ENCODE measurements at places on chromosomes 6 and 20.
A peak's percentile ranks its signal among the peaks of the same experiment; 100 is the strongest.

DNA sequence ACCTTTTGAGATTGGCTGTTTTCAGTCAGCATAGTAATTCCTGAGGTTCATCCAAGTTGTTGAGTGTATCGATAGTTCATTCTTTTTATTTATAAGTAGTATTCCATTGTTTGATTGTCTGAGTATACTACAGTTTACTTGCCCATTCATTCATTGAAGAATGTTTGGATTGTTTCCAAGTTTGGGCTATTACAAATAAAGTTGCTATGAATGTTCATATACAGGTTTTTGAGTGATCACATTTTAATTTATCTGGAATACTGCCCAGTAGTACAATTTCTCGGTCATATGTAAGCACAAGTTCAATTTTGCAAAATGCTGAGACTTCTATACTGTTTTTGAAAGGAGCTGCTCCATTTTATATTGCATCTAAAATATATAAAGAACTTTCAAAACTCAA, 14.2 kb upstream of the EPHA7 start:
- no peak for ATAC-seq

DNA sequence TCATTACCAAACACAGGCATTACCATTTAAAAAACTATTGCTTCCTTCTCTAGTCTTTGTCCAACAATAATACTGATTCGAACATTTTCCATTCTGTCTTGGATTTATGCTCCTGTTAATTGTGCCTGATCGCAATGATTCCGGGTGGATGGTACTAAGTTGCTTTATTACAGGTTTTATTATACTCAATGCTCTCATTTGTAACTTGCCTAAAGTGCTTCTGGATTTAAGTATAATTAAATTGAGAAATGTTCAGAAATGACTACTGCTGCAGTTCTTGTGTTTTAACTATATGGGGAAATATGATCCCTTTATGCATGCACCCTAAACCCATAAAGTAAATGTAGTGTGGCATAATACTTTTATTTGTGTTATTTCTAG, 7.2 kb downstream of the TFAP2A start:
- ATAC-seq = no peak

DNA sequence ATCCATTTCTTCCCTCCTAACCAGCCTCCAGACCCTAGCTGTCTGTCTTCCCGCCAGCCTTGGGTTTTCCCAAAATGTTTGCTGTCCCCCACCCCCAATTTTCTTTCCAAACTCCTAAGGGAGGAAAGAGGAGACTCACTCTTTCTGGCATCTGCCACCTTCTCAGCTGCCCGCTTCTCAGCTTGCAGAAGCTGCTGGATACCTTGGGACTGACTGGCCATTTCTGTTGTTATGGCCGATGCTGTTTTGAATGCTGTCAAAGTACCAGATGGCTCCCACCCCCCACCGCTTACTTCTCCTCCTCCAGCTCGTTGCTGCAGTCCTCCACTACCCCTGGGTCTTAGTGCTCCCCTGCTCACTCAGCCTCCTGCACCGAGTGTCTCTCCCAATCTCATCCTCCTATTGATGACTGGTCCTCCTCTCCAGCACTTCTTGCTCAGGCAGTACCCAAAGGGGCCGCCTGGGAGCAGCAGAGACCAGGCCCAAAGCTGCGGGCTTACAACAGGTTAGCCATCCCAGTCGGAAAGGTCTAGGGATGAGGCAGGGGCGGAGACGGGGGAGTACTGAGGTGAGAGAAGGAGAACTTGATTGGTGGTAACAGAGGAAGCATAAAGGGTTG, at the start of gene ATP6V1G2:
ATP6V1G2 (minus strand) TSS at position 270 of the 619 bp plus-strand sequence; CDS start at position 221, 49 bp downstream.
- ATAC-seq = peak; percentile 69

- ATAC-seq = no peak
These were observed 359.4 kb downstream of the EPHA7 start for GRCh38 chr6:93059911-93060310.

- ATAC-seq = no peak
These were observed 888.8 kb downstream of the QKI start for GRCh38 chr6:164303102-164303964.

- no peak for ATAC-seq
These were observed 58.7 kb upstream of the ARMC2 start for GRCh38 chr6:108789475-108789874.

DNA sequence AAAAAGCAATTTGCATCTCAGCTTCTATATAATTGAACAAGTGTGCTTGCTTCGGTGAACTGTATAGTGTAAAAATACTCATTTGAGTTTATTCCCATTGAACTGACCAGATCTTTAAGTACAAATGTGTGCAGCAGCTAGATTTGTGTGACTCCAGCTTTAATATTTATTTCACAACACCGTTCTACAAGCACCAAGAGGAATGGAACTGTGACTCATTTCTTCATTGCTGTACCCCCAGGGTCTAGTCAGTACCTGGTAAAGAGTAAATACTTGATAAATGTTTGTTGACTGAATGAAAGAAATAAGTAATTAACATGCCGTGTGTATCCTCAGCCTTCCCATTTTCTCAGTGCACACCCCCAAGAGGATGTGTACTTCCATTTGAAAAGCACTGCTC, 464.8 kb downstream of the CBLN4 start:
- no peak for ATAC-seq

- no peak for ATAC-seq
These were observed 101.9 kb downstream of the EPB41L2 start for GRCh38 chr6:130961148-130961547.

- ATAC-seq = no peak
These were observed 155.9 kb downstream of the MYLK4 start for GRCh38 chr6:2594868-2595267.

DNA sequence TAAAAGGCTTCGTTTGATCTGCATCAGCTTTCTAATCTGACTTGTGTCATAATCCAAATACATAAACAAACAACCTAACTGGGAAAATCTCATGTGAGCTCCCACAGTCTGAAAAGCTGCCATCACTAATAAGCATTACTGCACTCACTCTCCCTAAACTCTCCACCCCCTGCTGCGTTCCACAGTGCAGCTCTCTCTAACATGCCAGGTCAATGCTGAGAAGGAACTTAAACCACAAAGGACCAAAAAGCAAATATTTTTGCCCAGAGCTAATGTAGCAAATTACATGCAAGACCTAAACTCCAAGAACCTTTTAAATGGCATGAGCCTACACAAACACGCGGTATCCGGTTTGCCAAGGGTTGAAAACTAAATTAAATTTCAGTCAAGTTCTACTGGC, 542.3 kb upstream of the JARID2 start:
- no peak for ATAC-seq

DNA sequence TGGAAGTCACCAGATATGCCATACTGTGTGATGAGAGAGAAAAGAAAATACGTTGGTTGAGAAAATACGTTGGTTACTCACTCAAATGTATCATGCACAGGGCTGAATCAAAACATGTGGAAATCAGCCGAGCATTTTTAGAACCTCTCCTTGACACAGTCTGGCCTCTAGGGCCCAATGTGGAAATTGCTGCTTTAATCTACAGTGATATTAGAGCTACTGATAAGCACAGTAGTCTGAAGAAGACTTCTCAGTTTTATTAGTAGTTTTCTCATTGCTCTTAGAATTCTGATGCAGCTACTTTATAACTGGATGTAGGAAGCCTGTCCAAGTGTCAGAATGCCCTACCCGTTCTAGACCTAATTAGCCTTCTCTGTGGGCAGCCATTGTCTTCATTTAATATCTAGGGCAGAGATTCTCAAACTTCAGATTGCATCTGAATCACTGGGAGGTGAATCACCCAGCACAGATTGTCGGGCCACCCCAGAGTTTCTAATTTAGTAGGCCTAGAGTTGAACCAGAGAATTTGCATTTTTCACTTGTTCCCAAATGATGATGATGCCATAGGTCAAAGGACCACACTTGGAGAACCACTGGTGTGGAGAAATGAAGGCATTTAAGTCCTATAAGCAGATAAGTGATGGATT, 229.1 kb downstream of the PLCB1 start:
- peak; percentile 97 for ATAC-seq

- no peak for ATAC-seq
These were observed 24.4 kb downstream of the ANGPT4 start for GRCh38 chr20:891706-892080.

DNA sequence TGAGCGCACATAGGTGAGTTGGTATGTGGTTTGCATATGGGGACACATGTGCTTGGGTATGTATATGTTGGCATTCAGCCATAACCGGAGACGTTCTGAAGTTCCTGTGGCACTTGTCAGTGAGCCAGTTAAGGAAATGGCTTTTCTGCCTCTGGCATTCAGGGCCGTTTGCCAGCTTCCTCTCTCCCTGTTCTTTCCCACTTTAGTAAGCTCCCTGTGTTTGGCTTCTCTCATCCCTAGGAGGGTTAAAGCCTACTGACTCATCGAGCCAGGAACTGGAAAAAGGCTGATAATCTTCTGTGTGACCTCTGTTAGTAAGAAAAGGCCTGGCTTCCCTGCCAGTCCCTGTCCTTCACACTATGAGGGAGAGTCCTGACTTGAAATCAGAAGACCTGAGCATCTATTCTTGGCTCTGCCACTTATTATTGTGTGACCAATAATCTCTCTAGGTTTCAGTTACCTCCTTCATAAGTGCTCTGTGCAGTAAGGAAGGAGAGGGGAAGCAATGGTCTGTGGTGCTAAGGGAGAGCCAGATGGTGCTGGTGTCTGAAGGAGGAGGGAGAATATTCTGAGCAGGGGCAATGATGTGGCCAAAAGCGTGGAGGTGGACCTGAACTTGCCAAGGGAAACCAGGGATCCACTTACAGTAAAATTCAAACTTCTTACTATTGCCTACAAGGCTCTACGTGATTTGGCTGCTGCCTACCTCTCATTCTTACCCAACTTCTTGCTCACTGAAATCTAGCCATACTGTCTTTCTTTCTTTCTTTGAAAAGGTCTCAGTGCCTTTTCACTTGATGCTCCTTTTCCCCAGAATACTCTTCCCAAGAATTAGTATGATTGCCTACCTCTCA, 31.4 kb downstream of the ACSS2 start:
- ATAC-seq = no peak

- ATAC-seq = no peak
These were observed 168.2 kb downstream of the AKAP7 start for GRCh38 chr6:131303338-131303930.

GRCh38 chr6:36759148-36759759, 61.6 kb downstream of the RAB44 start:
- ATAC-seq = peak; percentile 33

DNA sequence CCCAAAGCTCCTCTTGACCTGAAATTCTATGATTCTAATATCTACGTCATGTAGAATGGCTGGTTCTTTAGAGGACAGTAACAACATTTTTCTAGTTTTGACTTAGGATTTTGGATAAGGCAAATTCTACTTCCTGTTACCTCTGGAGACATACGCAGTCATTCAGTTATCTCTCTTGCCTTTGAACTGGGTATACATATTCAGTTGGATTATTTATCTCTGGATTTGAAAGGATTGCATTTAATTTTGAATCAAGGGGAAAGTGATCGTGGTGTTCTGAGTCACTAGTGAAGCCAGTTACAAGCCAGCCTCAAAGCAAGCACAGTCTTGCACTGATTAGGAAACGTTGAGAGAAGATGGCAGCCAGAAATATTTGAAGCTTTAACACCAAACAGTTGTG, 35.3 kb upstream of the BCAS1 start:
- ATAC-seq = no peak

GRCh38 chr6:95576218-95576997, 927 bp upstream of the MANEA start:
- ATAC-seq = peak; percentile 27

- ATAC-seq = no peak
These were observed 72.3 kb upstream of the CD2AP start for GRCh38 chr6:47405273-47405672.

DNA sequence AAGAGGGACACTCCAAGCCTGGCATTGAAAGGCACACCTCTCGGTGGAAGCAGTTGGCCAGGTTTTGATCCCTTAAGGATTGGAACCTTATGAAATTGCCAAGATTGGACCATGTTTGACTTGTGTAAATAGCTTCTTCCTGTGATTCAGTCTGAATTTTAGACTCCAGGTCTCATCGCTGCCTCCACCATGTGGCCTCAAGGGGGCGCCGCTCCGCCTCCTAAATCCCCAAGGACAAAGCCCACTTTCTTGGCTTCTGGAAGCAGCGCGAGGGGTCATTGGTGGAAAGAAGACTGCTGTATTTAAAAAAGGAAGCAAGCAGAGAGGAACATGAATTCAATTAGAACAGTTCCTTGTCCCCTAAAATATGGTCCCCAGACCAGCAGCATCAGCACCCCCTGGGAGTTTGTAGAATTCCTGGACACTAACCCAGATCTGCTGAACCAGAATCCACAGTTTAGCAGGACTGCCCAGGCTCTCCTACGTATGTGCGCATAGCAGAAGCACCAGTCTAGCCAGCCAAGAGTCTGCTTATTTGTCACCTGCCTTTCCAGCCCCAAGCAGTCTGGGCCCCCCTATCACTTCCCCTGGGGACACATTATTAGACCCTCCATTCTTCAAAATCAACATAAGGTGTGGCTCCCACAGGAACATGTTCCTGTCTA, 108.5 kb downstream of the LY86 start:
- no peak for ATAC-seq

GRCh38 chr6:108568551-108569305, 8.0 kb downstream of the FOXO3 start:
- ATAC-seq = no peak

DNA sequence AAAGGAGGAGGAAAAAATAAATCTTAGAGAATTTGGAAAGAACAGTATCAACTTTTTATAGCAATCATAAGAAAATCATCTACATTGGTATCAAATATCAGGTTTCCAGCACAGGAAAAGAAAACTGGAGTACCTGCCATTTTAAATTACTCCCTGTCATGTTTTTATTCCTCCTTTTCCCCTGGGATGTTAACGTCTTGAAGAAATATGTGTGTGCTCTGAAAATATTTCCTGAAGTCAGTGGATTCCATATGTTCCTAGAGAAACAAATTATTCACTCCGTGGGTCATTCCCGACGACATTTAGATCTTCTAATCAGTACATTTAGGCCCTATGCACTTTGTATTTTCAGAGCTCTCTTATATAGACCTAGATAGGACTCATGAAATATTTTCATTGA, 42.0 kb upstream of the RSPO3 start:
- ATAC-seq = no peak

GRCh38 chr20:21074605-21075336, 31.4 kb downstream of the LINC00237 start:
- peak; percentile 79 for ATAC-seq

DNA sequence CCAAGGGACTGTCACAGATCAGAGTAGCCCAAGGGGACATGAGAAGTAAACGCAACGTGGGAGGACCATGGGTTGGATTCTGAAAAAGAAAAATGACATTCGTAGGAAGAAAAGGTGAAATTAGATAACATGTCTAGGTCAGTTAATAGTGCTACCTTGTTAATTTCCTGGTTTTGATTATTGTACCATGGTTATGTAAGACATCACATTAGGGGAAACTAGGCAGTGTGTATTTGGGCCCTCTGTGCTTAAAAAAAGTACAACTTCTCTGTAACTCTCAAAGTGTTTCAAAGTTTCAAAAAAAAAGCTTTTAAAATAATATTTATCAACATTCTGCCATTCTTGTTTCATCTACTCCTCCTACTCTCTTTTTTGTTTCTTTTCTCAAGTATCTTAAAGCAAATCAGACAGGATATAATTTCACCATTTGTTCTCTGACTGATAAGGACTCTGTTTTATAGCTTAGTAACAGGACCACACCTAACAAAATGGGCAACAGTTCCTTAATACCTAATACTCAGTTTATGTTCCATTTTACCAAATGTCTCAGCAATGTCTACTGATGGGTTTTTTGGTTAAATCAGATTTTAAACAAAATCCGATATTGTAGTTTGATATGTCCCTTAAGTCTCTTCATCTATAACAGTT, 97.1 kb upstream of the PLCB4 start:
- ATAC-seq = no peak
